Activated CD4-positive, CD25-positive, alpha-beta regulatory T cell treated with anti-CD3 and anti-CD28 coated beads, Interleukin-2, amount 50 U/mL, for 72 hours (primary cell): ENCODE measurements at places on chromosomes 3 and 15.

DNA sequence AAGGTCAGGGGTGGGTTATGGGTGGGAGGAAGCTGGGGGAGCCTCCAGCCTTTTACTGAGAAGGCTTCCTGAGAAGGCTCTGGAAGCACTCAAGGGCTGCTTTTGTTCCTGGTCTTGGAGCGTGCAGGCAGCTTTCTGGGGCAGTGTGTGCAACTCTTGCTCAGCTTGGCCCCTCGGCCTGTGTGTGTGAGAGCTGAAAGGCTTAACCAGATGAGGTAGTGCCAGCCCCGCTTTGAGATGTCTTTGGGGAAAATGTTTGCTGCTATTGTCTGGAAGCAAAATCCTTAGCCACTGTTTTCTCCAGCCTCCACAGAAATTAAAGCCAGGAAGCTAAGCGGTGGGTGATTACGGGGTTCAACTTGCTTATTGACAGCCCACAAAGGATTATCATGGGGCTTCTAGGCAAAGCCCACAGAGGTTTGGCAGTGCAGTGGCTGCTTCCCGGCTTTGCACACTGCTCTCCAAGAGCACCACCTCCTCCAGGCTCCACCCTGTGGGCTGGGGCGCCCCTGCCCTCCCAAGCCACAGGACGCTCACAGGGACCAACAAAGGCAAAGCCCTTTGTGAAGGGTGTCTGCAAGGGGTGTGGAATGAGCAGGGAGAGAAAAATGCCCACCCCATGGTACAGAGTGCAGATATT, 121.7 kb upstream of the TLE3 start:
- DNase-seq: no peak

GRCh38 chr3:171095063-171095462, 68.5 kb upstream of the SLC2A2 start:
- DNase-seq: no peak

DNA sequence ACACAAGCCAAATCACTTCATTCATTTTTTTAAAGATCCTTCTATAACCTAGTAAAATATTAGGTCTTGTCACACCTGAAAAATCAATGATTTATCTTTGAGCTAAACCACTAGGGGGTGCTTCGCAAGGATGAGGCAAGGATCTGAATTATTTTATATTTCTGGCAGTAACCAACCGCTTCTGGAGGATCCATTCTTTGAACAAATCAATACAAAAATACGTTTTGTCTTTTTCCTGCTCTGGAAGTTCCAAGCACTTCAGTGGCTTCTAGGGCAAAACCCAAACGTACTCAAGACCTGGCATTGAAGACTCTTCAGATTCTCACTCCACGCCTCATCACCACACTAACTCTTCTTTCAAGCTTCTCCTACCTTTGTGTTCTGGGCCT, 486 bp downstream of the LSG1 start:
- DNase-seq: no peak

- no peak for DNase-seq
These were observed 4.7 kb upstream of the CALML4 start for GRCh38 chr15:68209735-68210408.

- no peak for DNase-seq
These were observed 118.6 kb upstream of the PRR20G start for GRCh38 chr3:127406309-127407025.

DNA sequence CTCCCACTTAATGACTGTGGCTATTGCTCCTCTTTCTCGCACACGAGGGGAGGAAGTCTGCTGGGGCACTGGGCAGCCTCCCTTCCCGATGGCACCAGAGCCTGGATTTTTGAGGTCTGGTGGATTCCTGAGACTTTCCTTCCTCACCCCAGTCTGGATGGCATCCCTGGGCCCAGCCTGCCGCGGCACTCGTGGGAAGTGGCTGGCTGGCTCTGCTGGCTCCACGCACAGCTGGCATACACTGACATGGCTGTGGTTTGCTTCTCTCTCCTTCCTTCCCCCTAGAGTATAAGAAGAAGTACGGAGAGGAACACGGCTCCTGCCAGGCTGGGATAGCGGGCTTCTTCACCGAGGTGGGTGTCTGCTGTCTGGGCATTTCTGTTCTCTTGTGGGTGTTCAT, 319.8 kb upstream of the LRRFIP2 start:
- no peak for DNase-seq

DNA sequence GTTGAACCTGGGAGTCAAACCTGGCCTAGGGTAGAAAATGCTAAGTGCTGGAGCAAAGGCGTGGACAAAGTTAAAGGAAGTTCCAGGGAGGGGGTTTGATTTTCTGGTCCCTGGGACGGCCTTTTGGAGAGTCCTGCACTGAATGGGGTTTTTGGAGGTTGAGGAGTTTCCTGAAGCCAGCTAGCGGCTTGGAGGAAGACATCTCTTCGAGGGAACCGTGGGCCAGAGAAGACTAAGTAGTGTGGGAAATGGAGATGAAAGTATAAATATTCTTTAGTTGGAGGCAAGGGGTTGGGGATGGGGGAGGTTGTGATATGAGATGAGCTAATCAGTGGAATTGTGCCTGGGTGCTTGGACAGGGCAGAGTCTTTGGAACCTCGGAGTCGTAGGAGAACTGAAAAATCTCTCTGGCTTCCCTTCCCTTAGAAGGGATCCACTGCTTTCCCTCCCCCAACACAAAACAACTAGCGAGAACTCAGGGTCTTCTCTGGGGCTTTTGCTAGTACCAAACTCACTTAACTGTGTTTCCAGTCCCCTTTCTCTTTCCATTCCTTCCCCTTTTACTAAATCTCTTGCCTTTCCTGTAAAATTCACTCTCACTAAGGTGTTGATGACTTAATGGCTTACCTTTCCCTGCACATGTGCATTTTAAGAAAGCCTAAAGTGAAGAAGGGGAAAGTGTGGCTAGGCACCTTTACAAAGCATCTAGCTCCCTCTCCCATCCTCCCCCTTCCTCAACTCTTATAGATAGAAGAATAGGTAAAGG, 1.0 kb downstream of the LPP start:
- DNase-seq: no peak

DNA sequence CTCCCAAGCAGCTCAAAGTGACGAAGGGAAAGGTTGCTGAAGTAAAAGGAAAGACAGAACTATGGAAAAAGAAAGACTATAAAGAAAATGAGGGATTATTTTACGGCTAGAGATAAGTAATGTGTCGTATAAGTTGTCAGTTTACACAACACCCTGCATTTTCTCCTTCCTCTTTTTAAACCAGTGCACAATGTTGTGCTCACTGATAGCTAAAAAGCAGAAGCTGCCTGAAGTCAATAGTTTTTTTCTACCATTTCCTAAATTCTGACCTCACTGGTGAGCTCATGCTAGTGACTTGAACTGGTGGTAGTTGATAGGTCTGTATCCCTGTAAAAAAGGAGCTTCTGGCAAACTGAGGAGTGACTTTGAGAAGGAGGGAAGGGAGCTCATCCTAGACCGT, 368.6 kb upstream of the GBE1 start:
- no peak for DNase-seq

GRCh38 chr3:106206146-106206545, 337.3 kb upstream of the CBLB start:
- DNase-seq: no peak

GRCh38 chr3:98556164-98557130, 24.7 kb downstream of the GPR15 start:
- peak; percentile 56 for DNase-seq

DNA sequence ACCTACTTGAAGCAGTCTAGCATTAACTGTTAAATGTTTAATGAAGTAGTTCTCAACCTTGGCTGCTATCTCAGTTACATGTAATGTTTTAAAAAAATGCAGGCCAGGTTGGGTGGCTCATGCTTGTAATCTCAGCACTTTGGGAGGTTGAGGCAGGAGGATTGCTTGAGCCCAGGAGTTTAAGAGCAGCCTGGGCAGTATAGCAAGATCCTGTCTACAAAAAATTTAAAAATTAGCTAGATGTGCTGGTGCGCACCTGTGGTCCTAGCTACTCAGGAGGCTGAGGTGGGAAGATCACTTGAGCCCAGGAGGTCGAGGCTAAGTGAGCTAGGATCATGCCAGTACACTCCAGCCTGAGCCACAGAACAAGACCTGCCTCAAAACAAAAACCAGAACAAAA, 29.3 kb downstream of the UBE2E1 start:
- DNase-seq: no peak

DNA sequence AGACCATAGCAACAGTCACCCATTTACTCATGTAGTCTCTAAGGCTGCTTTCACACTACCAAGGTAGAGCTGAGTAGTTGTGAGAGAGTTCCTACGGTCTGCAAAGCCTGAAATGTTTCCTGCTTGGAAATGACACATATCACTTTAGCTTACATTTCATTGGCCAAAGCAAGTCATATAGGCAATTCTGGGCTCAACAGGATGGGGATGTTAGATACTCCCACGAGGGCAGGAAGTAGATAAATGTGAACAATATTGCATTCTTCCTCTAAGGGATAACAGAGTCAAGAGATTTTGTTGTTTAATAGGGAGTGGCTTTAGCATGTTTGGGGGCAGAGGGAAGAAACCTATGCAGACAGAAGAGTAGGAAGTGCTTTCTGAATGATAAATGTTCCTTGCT, 355.6 kb upstream of the THRB start:
- DNase-seq: no peak

GRCh38 chr3:148075771-148076716, 621.7 kb upstream of the AGTR1 start:
- no peak for DNase-seq

- no peak for DNase-seq
These were observed 252.4 kb downstream of the ZIC4 start for GRCh38 chr3:147153830-147154539.

GRCh38 chr3:59426821-59427565, 377.2 kb upstream of the CFAP20DC start:
- DNase-seq: no peak

DNA sequence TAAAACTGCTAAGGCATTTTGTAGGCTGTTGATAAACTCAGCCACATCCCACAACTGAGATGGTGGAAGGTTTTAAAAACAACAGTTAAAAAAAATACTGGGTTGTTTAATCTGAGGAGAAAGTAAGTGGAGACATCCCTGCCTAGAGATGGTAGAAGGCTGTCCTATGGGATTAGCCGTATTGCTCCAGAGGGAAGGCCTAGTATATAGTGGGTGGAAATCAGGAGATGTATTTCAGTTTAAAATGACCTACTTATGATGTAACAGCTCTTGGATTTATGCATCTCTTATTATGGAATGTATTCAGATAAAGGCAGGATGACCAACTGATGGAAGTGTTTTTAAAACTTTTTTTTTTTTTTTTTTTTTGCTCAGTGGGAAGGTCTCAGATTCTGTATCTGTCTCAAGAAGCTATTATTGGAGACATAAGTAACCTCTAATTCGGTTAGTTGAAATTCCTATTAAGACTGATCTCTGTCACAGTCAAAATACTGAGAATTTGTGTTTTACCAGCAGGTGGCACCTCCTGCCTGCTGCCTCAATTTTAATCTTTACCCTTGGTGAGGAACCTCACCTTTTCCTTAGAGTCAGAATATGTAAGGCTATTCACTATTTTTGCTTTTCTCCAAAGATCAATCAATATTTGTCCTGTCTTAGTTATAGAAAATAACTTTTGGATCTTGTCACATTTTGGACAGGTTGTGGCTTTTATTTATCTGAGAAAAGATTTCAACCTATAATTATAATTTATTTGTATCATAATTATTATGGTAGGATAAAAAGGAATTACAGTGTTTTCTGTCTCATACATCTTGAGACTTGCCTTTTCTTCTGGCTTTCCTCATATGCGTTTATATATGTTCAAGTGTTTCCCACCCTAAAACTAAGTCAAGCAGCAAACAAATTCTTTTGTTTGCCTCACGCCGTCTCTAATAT, 63.0 kb downstream of the VPS8 start:
- no peak for DNase-seq

DNA sequence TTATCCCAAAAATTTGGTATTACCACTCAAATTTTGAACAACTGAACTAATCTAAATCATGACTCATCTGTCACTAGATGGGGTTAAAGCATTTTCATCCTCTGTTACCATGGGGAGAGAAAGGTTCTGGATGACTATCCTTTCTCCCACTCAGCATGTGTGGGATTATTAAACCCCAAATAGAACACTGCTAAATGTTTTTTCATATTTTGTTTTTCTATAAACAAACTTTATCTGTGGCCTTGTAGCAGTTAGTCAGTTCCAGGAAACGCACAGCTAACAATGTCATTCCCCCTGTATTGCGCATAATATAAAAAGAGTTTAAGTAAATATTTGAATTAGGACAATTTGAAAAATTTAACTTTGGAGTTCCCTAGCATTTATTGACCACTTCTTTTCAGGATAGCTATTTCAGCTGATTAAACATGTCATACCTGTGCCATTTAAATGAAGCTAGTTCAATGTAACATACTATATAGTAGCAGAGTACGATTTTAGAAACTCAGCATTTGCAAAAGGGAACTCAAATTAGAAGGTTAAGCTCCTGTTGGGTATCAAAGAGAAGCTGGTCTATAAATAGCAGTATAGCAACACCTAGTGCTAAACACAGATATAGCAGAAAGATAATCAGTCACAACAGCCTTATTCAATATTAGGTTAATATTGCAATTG, 9.2 kb upstream of the TMEM212 start:
- no peak for DNase-seq

- DNase-seq: no peak
These were observed 42.5 kb downstream of the CHCHD4 start for GRCh38 chr3:14082108-14082657.

DNA sequence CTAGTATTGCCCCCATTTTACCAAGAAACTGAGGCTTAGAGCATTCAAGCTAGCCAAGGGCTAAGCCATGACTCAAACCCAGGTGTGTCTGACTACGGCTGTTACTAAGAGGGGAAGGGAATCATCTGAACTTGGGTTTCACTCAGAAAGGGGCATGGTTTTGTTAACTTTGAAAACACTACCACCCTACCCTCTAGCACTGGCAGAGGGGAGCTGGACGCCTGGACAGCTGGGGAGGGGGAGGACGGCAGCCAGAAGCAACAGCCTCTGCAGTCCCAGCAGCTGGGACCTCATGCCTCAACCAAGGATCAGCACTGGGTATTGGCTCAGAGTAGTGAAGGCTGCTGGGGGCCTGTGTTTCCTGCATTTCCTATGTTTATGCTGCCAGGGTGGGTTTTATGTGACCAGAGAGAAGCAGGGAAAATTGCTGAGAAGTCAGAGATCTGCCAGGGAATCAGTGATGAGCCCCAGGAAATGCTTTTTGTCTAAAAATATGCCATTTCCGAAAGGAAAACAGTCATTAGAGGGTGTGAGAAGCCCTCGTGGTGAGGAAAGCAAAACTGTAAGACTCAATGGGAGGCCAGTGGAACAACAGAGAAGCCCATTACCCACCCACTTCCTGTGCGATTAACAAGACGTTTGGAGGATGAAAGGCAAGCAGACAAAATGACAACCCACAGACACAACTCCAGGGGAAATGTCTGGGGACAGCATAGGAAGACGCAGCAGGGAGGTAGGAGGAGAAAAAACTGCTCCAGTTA, 41.2 kb downstream of the LIPC start:
- DNase-seq: no peak

GRCh38 chr3:188153437-188154013, 432 bp upstream of the LPP start:
- DNase-seq: peak; percentile 45

- no peak for DNase-seq
These were observed 4.0 kb downstream of the CRELD1 start for GRCh38 chr3:9937486-9938238.

- DNase-seq: no peak
These were observed 98.3 kb downstream of the THRB start for GRCh38 chr3:24396338-24396737.

GRCh38 chr3:82384181-82384580, 622.7 kb upstream of the GBE1 start:
- no peak for DNase-seq

- no peak for DNase-seq
These were observed 503 bp downstream of the HLTF start for GRCh38 chr3:149085828-149086231.
